ENCODE measurements at places on chromosomes 16 and 17.

DNA sequence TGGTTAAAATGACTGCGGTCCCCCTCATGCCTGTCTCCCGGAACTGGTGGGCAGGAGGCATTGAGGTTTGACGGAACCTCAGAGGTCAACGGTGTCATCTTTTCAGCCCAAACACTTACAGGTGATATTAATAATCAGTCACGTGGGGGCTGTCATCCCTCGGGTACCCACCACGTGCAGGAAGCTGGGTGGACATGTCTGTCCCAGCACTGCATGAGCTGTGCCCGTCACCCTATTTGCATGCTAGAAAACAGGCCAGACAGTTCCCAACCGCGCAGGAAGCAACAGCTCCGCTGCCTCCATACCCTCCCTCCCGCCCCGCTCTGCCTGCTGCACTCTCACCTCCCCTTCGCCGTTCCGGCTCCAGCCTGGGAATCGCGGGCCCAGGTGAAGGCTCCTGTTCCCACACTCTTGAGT is 1.4 kb downstream of the SYNGR3 start:
- no peak for DNase-seq

DNA sequence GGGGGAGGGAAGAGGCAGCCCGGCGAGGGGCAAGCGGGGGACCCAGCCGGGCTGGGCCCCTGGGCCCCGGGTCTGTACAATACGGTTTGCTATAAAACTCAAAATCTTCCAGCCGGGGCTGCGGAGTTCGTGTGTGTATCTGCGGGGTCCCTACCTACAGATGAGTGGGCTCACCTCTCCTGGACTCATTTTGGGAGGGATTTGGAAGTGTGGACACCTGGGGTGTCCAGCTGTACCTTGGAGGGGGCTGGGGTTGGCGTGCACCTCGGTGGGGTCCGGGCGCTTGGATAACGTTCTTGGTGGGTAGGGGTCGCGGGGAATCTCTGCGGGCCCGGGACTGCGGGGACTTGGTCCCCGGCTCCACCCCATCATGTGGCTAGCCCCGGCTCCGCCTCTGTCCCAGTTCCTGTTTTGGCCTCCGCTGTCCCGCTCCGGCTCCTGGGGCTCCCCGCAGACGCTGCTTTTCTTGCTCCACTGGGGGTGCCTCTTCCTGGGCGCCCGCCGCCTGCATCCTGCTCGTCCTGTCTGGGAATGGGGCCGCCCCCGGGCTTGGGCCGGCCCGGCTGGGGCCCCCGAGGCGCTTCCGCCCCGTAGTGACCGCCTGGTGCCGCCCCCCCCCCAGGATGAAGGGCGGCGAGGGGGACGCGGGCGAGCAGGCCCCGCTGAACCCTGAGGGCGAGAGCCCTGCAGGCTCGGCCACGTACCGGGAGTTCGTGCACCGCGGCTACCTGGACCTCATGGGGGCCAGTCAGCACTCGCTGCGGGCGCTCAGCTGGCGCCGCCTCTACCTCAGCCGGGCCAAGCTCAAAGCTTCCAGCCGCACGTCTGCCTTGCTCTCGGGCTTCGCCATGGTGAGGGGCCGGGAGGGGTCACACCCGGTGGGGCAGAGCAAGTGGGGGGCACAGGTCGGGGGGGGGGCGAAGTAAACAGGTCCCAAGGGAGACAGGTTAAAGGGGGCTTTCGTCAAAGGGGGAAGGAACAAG is at the start of gene ORAI3:
TSS of gene ORAI3 (plus strand) at position 402 of the 983 bp plus-strand sequence. CDS start at position 624, 222 bp downstream.
- no peak for DNase-seq

- DNase-seq, result no peak
These were observed 7.5 kb downstream of the TENT4B start for GRCh38 chr16:50160495-50161164.

GRCh38 chr16:89705006-89705405 is 3.5 kb upstream of the SPATA2L start:
- no peak for DNase-seq
